ENCODE measurements at places on chromosomes 12 and 14.

DNA sequence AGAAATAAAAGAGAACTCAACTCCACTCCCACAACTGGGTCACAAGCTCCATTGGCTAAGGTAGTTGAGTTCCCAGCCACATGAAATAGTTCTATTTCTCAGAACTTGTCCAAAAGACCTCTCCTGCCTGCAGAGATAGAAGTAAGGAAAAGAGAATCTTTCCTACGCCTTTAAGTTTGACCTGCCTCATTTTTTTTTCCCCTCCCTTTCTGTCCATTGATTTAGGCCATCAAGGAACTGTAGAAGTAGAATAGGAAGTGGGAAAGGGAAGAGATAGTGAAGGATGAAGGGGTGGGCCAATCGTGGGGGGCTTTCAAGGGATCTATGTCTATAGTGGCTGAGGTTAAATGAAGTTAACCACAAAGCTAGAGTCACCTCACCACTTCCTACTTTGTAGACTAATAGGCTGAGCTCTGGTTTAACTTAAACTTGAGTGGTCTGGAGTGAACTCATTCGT is 13.9 kb upstream of the NUDT4 start:
- no peak for DNase-seq

- no peak for DNase-seq
Observed at GRCh38 chr12:16300736-16301135, 23.3 kb upstream of the SLC15A5 start.

DNA sequence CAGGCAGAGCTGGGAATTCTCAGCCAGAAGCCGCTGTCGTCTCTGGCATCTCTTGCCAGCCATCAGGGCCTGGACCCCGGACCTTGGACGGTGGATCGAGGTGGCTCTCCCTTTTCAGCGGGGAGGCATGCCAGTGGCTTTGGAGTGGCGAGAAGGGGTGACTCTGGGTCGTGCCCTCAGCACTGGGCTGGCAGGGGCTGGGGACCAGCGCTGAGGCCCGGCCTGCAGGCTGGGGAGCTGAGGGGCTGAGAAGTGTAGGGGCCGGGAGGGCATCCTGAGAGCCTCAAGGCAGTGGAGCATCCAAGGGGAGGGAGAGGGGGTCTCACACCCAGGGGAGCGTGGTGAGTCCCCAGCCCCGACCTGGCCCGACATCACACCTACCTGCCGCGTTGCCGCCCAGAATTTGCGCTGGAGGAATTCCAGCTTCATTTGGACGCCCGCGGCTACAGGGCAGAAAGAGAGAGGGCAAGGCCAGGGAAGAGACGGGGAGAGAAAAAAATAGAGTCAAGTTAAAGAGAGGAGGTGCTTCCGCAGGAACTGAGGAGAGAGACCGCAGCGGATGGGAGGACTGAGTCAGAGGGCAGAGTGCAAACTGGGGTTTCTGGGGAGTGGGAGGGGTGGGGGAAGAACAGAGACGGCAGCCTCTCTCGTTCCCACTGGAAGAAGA is 9.0 kb upstream of the LRTM2 start:
- DNase-seq = peak; percentile 77

DNA sequence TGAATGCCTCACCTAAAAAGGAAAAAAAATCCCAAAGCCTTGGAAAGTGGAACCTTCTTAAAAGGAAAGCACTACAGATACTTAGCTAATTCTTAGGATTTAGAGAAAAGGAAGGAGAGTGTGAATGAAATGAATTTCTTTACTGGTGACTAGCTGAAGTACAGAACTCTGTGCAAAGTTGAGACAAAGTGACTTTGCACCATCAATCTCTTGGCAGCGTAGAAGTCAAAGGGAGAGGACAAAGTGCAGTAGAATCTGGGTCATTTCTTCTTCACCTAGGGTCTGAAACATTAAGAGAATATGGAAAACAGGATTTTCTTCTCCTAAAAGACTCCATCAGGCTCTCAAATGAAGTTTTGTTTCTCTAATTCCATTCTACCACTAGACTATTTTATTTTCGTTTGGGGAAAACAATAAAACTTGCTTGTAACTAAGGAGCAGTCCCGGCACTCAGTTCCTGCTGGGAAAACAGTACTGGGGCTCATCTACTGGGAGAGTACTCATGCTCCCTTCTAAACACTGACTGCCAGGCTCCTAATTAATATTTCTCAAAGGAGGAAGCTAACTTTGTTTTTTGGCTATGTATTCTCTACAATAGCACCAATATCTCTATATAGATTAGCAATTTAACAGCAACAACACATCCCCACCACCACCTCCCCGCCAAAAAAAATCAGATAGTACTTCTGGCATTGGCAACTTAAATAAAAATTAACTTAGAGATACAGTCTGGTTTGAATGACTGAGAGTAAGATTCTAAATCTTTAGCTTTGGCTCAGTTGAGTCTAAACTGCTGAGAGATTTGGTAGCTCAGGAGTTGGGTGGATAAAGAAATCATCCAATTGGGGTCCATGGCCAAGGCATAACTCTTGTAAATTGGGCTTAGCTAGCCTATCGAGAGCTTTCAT is 110.7 kb downstream of the SLC15A5 start:
- DNase-seq = no peak

DNA sequence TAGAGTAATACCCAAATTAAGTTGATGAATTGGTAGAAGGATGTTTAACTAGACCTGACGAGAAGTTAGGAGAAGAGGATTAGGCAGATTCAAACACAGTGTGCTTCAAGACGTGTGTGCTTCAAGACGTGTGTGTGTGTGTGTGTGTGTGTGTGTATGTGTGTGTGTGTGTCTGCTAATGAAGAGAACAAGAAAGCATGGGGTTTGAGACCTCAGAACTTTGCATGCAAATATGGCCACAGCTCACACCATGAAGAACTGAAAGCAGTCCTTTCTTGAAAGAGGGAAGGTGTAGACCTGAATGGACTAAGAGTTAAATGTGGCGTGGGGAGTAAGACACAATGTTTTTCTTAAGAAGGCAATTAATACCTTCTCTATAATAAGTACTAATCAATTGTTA is 32.5 kb upstream of the SSPN start:
- DNase-seq = no peak

Data from brain microvascular endothelial cell (primary cell).